ENCODE measurements at places on chromosomes 13 and 19.

GRCh38 chr19:1028062-1028926 is 1.9 kb downstream of the CNN2 start:
- DNase-seq = peak; percentile 51

DNA sequence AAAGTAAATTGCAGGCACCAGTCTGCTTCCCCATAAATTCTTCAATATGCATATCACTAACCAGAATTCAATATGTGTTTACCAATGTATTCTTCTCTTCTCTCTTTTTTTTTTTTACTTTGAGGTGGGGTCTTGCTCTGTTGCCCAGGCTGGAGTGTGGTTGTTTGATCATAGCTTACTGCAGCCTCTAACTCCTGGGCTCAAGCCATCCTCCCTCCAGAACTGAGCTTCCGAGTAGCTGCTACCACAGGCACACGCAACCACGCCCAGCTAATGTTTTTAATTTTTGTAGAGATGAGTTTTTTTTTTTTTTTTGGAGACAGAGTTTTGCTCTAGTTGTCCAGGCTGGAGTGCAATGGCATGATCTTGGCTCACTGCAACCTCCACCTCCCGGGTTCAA is 16.8 kb downstream of the LTBP4 start:
- DNase-seq = no peak

DNA sequence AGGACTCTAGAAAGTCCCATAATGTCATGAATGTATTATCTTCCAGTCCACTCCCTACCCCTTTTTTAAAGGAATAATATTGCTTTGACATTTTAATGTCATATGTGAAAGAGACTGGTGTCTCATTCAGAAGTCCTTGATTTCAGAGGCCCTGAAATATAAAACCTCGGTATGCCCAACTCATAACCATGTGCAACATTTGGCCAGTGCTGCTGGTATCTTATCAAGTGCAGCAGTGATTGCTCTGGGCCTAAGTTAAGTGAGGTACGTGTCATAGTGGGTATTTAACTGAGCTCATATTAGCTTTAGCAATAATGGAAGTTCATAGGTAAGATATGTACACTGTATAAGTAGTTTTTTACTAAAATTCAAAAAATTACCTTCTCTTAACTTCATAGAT is 14.7 kb downstream of the TEX30 start:
- no peak for DNase-seq

GRCh38 chr19:8654591-8655339 is 24.3 kb downstream of the NFILZ start:
- DNase-seq = peak; percentile 19

DNA sequence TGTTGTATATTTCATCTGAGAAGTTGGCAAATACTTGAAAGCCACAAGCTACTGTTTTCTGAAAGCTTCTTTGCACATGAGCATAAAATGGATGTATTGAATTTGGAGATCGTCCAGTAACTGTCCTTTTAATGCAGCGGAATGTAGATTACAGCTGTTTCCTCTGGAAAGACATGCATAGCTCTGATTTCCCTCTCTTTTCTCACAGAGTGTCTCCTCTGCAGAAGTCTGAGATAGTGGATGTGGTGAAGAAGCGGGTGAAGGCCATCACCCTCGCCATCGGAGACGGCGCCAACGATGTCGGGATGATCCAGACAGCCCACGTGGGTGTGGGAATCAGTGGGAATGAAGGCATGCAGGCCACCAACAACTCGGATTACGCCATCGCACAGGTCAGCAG is 283.0 kb downstream of the SHISA2 start:
- DNase-seq = no peak

DNA sequence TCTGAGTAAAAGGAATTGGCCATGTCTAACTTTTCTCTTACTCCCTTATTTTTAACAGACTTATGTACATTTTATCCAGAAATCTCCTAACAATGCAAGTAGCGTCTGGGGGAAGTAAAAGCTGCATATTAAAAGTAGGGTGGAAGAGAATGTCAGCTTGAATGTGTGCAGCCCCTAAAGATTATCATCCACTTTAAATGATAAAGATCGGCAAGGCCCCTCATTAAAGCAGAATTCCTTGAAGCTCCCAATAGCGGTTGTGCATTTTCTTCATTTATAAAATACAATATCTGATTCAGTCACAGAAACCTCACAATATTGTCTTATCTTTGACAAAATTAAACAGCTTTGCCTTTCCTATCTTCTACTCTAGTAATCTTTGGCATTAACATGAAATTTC is 184.6 kb downstream of the LHFPL6 start:
- DNase-seq = no peak

DNA sequence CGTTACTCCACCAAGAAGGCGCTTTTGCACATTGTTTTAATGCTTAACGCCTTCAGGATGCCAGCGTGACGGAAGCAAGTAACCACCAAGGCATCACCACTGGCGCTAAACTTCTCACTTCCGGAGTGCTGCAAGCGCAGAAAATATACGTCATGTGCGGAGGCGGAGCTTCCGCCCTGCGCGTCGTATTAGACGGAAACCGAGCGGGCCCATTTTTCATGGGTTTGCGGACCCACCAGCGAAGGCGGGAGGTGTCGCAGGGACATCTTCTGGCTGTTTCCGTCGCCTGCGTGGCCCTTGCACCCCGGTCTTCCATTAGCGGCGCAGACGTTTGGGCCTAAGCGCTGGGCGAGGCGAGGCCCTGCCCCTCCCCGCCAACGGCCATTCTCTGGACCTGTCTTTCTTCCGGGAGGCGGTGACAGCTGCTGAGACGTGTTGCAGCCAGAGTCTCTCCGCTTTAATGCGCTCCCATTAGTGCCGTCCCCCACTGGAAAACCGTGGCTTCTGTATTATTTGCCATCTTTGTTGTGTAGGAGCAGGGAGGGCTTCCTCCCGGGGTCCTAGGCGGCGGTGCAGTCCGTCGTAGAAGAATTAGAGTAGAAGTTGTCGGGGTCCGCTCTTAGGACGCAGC is at the start of gene ERCC5:
Gene ERCC5, plus strand, starts transcription at position 403 of the 631 bp plus-strand sequence. CDS start 235 bp downstream, outside the sequence.
- DNase-seq = peak; percentile 97

DNA sequence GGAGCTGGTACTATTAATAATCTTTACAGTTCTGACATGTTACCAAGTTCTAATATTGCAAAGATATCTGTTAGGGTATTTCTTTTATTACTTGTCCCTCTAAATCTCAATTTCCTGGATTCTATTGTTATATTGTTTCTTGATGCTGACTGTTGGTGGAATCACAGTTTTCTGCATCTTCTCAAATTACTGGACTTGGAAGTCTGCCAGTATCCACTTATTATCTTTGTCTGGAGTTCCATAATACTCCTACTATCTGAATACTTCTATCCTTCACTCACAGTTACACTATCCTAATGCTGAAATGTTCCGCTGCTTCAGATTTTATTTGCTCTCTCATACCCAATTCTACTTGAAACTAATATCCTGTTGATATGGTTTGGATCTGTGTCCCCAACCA is 1985.7 kb upstream of the PRR20A start:
- DNase-seq = peak; percentile 4

GRCh38 chr19:19591133-19591825 is 27.2 kb downstream of the PBX4 start:
- DNase-seq = peak; percentile 17

DNA sequence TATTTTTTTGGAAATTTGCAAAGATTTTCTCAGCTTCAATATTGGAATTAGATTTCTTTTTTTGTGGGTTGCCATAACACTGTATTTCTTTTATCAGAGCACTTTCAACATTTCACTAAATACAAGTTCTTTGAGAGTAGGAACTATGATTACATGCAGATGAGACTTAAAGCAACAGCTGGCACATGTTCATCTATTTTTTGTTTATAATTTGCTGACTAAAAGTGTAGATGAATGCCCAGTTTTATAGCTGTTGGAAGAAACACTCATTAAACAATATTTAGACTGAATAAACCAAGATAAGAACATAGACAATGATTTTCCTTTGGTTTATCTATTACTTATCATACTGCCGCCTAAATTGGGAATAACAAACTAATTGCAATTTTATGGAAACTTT is 803.0 kb upstream of the KLHL1 start:
- no peak for DNase-seq
